Retina (tissue), 1 donor: ENCODE measurements at places on chromosomes 13 and 19.

DNA sequence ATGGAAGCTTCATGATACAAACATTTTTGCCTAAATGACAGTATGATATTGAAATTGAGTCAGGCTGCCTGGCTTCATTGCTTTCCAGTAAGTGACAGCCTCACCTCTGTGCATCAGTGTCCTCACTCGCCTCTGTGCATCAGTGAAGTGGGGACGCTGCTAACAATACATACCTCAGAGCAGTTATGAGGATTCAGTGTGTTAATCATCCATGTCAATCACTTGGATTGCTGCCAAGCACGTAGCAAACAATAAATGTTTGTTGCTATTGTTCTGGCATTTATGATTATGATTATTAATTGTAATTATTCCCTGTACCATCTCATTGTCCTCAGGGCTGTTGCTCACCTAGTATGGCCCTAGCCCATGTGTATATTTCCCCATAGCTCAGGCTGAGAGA, 8.8 kb downstream of the PPP2R1A start:
- DNase-seq: no peak

- no peak for DNase-seq
Observed at GRCh38 chr13:110324026-110324749, 17.1 kb downstream of the COL4A2 start.

- no peak for DNase-seq
Observed at GRCh38 chr13:82747958-82748357, 1134.3 kb downstream of the SLITRK1 start.

- no peak for DNase-seq
Observed at GRCh38 chr13:49711218-49711863, 20.1 kb upstream of the EBPL start.

- DNase-seq: no peak
Observed at GRCh38 chr19:39936020-39936419, 1.6 kb upstream of the FCGBP start.

- DNase-seq: no peak
Observed at GRCh38 chr19:39631178-39631577, 24.5 kb upstream of the LGALS16 start.

DNA sequence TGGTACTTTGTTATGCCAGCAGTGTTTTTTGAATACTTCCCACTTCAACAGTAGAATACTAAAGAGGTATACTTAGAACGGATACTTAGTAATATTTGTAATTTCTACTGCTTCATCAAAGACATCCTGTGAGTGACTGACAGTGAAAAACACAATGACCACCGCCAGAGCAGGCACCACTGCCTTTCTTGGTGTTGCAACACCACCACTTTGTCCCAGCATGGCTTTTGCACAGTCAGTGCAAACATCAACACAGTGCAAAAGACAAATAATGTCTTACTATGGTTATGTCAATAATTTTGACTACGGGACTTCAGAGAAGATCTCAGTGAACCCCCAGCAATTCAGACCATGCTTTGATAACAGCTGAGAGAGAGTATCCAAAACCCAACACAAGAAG, 220.5 kb downstream of the RBM26 start:
- no peak for DNase-seq

GRCh38 chr13:33287142-33287882, 1.8 kb upstream of the STARD13 start:
- no peak for DNase-seq

DNA sequence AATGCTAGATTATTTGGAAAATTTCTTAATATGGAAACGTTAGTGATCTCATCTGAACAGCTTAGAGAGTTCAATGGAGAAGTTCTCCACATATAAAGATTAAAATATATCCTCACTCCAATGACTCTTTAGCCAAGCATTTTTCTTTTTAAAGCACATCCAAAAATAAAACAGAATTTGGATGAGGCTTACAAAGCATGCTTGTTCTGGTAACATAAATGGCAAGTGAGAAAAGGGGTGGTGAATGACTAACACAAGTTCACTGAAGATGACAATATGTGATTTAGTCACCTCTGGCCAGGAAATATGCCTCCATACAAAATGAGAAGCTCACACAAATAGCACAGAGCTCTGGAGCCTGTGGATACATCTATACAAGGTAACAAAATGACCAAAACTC, 253.0 kb downstream of the PCDH20 start:
- no peak for DNase-seq
